Iris pigment epithelial cell (primary cell): ENCODE measurements at places on chromosomes 12 and 14.

DNA sequence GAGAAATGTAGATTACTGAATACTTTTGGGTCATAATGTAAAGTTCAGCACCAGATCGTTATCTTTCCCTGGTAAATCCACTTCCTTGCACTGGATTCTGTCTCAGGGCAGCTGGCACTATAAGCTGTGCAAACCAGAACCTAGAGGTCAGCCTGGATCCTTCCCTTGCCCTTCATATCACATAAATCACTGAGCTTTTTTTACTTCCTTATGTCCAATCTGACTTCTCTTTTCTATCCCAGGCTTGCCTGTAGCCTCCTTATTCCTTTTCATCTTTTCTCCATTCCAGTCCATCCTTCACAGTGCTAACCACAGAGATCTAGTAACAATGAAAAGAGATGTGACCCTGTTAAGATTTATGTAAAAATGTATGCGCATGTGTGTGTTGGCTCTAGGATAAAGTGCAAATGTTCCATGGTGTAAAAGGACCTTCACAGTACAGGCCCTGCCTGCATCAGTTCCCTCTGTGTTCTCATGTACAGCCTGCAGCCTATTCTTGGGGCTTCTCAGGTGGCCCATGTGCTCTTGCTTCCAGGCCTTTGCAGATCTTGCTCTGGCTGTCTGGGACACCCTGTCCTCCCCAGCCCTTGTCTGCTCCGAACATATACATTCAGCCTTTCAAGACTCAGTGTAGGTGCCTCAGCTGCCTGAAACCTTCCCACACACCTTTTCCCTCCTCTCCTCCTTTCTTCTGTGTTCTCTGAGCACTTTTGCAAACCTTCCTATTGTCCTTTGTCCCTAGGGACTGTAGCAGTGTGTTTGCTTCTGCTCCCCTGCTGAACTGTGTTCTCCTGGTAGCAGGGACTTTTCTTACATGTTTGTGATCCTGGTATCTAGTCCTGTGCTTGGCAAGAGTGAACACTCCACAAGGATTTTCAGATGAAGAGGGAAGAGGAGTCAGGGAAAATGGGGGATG is 30.0 kb downstream of the PELI2 start:
- no peak for DNase-seq

GRCh38 chr12:78914859-78915331 is 50.3 kb downstream of the SYT1 start:
- DNase-seq: no peak

- DNase-seq: peak; percentile 10
These were observed 31.6 kb downstream of the TULP3 start for GRCh38 chr12:2922329-2922728.

GRCh38 chr14:61493239-61493638 is 171.9 kb downstream of the PRKCH start:
- peak; percentile 81 for DNase-seq

DNA sequence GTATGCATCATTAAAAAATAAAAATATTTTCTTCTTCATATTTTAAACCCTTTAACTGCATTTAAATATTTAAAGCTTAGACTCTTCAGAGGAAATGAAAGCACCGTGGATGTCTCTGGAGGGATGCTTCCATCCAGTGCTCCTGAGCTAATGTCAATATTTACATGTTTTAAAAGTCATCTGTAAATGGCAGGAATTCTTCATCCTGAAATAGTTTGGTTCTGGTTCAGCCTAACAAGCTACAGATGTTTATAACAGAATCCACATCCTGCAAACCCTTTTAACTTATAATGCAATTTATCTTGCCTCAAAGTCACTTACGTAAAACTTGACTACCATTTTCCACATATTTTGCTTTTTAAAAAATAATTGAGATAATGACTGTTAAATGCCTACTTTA is 1207.3 kb downstream of the SLC16A7 start:
- no peak for DNase-seq

DNA sequence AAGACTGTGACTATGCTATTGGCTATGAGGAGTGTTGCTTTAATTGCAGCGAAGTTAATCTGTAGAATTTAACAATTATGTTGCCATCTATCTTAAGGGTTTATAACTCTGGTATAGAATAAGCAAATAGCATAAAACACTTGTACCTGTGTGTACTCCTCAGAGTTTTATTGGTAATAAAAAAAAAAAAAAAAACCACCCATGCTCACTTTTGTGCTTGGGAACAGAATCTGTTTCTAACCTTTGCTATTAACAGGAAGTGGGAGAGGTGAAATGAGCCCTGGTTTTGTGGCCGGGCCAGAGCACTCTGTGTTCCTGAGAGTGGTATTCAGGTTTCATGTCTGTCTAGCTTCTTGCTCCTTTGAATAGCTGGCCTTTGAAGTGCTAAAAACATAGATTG is 53.1 kb downstream of the PDE3A start:
- peak; percentile 52 for DNase-seq

GRCh38 chr12:43789941-43790340 is 16.2 kb downstream of the TWF1 start:
- peak; percentile 50 for DNase-seq

- no peak for DNase-seq
These were observed 1642.1 kb upstream of the FLRT2 start for GRCh38 chr14:83887866-83888265.

- DNase-seq: peak; percentile 67
These were observed 25.5 kb downstream of the ZFYVE21 start for GRCh38 chr14:103740991-103741689.

DNA sequence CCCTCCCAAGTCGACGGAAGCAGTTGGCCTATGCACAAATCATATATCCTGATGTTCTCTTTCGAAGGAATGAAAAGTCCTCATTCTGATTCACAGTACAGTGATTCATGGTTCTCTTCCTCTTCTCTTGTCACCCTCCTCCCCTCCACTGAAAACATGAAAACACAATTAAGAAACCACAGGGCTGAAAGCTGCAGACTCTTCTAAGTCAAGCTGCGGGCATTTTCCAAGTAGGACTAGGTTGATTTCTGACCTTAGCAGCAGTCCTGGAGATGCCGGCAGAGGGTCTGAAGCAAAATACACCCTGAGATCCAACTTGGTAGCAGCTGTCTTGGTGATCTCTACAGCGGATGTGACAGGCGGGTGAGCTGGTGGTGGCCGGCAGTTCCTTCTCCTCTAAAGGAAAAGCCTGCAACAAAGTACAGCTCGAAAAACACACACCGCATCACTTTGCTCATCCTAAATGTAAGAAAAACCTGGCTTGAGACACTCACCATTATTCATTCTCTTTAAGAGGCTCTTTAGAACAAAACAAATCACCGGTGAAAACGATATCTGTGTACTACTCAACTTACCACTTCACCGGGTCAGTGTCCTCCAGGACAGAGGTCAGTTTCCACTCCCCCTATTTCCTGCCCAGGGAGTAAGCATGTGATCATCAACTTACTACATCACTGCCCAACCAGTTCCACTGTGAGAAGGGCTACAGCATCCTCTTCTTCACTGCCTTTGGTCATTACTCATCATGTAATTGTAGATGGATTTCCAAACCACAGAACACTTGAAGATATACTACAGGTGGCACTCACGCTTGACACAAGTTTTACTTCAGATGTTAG is 6.0 kb downstream of the TMCC3 start:
- DNase-seq: peak; percentile 96

- no peak for DNase-seq
These were observed 87.9 kb downstream of the PLEKHA5 start for GRCh38 chr12:19217446-19217845.

DNA sequence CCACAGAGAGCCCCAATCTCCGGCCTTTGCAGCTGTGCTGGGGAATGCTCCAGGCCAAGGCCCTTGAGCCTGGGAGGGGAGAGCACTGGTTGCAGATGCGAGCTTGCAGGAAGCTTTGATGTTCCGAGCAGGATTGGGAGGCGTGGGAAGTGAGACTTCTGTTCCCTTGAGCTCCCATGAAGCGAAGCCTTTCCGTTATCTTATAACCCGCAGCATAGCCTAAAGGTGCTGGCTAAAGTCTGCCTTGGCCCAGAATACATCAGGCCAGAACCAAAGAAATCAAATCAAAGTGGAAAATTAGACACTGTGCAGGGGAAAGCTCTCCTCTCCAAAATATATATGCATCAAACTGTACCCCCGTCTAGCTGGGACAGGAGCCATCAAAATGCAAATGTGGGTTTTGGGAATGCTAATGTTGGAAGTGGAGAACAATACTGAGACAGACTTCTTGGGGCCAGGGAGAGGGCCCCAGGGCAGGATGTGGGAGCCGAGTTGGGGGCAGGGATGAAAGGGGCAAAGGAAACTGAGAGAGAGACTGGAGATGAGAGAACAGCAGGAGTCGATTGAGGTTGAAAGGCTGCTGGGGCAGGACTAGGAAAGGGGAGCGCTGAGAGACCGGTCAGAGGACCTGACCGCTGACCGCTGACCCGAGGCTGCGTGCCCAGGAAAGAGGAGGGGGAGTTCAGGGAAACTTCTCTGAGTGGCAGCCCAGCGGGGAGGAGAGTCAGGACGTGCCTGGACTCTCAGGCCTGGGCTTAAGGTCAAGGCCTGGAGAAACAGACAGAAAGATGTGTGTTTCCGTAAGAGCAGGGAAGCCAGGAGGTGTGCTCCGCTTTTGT is 152.2 kb upstream of the PARP11 start:
- no peak for DNase-seq

DNA sequence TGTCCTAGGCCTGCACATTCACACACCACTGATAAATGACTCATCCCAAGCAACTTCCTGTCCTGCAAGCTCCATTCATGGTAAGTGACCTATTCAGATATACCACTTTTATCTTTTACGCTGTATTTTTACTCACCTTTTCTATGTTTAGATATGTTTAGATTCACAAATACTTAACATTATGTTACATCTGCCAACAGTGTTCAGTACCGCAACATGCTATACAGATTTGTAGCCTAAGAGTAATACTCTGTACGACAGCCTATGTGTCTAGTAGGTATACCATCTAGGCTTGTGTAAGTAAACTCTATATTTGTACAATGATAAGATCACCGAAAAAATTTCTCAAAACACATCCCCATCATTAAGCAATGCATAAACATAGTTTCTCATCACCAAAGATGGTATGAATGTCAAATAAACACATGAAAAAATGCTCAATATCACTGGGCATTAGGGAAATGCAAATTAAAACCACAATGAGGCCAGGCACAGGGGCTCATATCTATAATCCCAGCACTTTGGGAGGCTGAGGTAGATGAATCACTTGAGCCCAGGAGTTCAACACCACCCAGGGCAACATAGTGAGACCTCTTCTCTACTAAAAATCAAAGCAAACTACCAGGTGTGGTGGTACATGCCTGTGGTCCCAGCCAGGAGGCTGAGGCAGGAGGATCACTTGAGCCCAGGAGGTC is 20.7 kb downstream of the ATXN2 start:
- DNase-seq: peak; percentile 94

- DNase-seq: no peak
These were observed 153.6 kb downstream of the MSRB3 start for GRCh38 chr12:65432114-65432513.

GRCh38 chr12:87806310-87806709 is 222.9 kb downstream of the C12orf50 start:
- no peak for DNase-seq

DNA sequence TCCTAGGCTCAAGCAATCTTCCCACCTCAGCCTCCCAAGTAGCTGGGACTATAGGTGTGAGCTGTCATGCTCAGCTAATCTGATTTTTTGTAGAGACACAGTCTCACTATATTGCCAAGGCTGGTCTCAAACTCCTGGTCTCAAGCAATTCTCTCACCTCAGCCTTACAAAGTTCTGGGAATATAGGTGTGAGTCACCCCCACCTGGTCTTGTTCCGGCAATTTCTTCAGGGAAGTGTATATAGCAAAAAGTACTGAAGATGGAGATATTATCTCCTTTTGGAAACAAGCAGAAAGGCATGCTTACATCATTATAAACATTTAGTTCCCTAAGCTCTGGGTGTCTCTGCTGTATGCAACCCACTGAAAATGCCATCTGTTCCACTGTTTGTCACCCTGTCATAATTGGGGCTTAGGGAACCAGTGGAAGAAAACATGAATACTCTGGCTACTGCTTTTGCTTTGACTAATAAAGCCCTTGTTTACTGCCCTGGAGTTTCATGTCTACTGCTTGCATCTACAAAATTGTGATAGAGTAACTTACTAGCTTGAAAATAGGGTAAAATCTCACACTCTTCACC is 940.2 kb downstream of the GALC start:
- no peak for DNase-seq

GRCh38 chr12:118269806-118270205 is 102.9 kb downstream of the TAOK3 start:
- DNase-seq: no peak

- DNase-seq: peak; percentile 98
These were observed 24.5 kb downstream of the MOK start for GRCh38 chr14:102280376-102280962.

DNA sequence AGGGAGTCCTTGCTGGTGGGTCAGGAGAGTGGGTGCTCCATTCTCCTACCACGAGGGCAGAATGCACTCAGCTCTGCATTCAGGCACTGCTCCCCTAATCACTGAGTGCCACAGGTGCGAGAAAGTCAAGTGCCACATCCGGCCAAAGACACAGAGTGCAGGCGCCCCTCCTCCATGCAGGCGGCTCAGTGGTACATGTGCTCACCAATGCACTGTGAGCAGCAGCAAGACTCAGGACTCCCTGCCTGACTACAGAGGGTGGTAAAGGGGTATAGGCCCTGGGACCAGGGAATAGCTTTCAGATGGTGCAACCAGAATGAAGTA is 32.9 kb downstream of the ZFYVE21 start:
- no peak for DNase-seq

DNA sequence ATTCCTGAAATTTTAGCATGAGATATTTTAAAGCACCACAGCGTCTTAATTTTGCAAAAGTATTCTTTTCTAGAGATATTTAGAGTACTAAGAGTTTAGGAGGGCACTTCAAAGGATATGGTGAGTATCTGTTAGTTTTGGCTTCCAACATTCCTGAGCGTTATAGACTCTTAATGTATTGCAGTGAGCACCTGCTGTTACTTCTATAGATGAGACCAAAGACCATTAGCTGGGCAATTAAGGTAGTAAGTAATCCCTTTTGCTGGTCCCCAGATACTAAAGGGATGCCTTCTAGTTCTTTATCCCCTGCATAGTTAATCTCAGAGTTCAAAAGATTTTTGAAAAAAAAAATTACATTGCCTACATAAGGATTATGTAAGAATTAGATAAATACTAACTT is 975.6 kb downstream of the GALC start:
- DNase-seq: no peak

DNA sequence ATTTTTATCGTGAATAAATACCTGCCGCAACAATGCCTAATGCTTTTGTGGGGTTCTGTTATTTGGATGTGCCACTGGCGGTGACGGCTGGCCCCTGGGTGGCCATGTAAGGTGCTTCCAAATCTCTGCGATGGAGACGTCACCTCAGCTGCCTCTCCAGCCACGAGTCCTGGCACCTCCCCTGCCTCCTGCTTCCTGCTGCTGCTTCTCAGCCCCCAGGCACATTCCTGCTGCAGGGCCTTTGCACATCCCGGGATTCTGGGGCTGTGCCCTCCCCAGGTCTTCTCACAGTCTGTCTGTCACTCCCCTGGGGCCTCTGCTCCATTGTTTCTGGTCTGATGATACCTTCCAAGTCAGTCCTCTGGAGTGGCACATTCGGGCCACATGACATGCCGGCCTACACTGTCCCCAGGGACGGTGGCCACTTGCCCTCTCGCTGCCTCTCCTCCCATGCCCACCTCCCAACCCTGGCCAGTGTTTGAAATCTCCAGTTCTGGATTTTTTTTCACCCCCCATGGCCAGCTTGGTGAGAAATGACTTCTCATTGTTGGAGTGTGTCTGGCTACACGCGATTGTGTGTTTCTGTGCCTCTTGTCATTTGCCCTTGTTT is 151.8 kb downstream of the KIF26A start:
- DNase-seq: no peak

GRCh38 chr14:33990790-33991189 is 39.9 kb upstream of the EGLN3 start:
- DNase-seq: no peak

- DNase-seq: no peak
These were observed 65.4 kb downstream of the CLMN start for GRCh38 chr14:95254288-95254687.
